CD4-positive, alpha-beta T cell treated with Interleukin-15 for 1 hour (primary cell): ENCODE measurements at places on chromosomes 5 and 9.

- no peak for DNase-seq
These were observed 177.5 kb upstream of the PPP2R2B start for GRCh38 chr5:147055850-147056566.

DNA sequence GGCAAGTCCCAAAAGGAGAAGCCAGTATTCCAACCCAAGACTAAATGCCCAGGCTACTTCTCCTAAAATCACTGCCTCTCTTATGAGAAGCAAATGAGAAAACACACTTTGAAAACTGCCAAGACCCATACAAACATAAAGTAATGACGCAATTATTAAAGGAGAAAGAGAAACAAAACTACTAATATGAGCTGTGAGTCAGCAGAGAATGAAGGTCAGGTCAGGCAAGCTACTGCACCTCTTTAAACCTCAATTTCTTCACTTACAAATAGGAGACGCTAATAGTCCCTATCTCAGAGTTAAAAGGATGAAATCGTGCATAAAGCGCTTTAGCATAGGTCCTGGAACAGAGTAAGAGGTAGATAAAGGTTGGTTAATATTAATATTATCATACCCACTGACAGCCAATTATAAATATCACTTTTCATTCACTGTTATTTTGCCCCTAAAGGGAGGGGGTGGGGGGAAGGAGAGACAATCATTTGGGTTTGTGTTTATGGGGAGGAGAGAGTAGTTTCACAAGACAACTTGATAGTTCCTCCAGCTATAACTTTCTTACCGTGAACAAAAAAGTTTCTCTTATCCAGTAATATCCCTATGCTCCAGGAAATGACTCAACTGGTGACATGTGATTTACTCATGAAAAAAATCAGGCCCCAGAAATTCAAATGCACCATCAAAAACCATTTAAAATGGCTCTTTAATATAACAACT is 3.6 kb downstream of the PSMB7 start:
- DNase-seq: no peak

GRCh38 chr5:154285661-154286408 is 95.3 kb downstream of the GALNT10 start:
- no peak for DNase-seq

GRCh38 chr5:3226196-3226920 is 369.3 kb upstream of the IRX1 start:
- no peak for DNase-seq

GRCh38 chr9:99221266-99221620 is 499 bp downstream of the ALG2 start:
- DNase-seq: no peak

DNA sequence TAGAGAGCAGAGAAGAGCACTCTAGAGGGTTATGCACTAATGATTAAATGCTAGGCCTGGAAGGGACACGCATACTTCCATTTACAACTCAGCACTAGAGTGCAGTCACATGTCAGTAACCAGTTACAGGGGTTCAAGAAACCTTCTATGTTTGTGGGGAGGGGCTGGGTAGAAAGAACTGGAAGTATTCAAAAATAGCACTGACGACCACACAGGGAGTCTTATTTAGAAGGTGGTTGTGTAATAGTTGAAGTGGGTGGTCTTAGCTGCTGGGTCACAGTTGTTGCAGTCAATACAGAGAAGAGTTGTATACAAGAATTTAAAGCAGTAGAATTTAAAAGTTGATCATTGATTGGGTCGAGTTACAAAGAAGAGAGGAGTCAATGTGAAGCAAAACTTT is 15.4 kb downstream of the AOPEP start:
- no peak for DNase-seq

- DNase-seq: no peak
These were observed 60.1 kb upstream of the UBAC1 start for GRCh38 chr9:136021171-136021871.

DNA sequence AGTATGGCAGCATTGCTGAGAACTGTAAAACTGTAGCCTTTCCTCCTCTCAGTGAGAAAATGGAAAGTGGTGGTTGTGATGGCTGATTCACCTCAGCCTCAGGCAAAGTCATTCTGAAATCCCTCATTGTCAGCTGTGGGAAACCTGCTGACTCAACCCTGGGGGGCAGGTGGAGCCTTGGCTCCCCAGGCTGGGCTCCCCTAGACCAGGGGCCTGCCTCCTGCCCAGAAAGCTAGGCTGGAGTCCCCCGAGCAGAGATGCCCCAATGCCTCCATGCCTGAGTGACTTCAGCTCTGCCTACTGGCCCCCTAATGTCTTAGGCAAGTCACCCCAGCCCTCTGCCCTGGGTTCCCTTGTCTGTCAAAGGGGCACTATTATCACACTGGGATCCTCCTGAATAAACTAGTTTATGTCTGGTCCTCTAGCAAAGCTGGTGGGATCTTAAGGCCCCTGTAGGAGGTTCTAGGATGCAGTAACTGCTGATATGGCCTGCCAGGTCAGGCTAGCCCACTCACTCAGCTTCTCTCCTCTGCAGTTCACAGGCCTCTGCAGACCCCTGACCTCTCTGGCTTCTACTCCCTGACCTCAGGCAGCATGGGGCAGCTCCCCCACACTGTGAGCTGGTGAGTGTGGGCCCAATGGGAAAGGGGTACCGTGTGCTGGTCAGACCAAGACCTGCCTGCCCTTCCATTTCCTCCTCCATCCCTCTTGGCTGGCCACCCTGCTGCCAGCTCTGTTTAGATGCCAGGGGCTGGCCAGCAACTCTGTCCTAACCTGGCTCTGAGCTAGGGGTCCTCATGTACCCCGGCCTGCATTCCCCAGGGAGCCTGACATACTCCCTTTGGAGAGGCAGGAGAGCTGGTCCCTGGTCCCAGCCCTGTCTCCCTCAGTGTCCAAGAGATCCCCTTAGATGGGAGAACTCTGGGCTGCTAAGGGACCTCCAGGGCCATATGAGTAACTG is 24.2 kb downstream of the TCF7 start:
- peak; percentile 12 for DNase-seq

GRCh38 chr9:17630531-17630949 is 51.7 kb downstream of the SH3GL2 start:
- DNase-seq: no peak

- no peak for DNase-seq
These were observed 38.8 kb upstream of the ANXA2R start for GRCh38 chr5:43078956-43079355.

DNA sequence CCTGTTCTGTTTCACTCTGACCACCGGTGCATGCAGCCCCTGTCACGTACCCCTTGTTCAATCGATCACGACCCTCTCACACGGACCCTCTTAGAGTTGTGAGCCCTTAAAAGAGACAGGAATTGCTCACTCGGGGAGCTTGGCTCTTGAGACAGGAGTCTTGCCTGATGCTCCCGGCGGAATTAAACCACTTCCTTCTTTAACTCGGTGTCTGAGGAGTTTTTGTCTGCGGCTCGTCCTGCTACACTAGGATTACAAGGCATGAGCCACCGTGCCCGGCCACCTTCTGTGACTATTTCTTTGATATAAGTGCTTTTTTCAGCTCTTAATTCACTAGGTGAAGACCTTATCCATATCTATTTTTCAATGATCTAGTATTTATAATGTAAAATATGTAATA is 167.5 kb downstream of the TTC39B start:
- no peak for DNase-seq

GRCh38 chr5:103511554-103511885 is 51.1 kb downstream of the NUDT12 start:
- no peak for DNase-seq

GRCh38 chr5:115961381-115962238 is 665 bp upstream of the LVRN start:
- no peak for DNase-seq
